ENCODE measurements at places on chromosomes 3 and 15.

DNA sequence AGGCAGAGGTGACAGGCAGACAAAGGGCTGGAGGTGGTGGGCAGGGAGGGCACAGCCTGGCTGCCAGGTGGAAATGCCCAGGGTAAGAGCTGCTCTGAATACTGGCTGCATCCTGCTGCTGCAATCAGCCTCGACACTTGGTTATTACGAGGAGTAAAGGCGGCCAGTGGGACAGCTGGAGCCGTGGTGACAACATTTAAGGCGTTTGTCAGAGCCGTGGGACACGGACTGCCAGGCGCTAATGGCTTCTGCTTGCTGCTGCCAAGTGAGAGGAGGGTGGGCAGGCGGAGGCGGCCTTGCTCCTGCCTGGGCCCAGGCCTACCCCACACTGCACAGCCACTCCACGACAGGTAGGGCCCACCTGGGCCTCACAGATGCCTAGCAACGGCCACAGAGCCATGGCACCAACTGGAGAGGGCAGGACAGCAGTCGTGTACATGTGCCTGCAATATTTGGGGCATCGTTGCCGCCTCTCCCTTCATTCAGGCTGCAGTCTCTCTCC lies 49.2 kb upstream of the TMEM115 start:
- no peak for DNase-seq

DNA sequence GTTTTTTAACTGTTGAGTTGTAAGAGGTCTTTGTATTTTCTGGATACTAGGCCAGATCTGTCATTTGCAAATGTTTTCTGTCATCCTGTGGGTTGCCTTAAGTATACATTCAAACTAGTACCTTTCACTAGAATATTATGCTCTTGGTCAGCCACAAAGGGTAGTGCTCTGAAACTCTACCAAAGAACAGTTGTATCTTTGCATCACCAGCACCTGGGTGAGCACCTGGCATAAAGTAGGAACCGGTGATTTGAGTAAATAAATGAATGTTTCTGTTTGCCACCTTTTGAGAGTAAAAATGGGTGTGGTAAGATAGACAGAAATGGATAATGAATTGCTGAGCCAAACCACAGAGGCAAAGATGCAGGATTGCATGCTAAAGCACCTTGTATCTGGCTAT lies 98.7 kb downstream of the SLCO3A1 start:
- DNase-seq: no peak

DNA sequence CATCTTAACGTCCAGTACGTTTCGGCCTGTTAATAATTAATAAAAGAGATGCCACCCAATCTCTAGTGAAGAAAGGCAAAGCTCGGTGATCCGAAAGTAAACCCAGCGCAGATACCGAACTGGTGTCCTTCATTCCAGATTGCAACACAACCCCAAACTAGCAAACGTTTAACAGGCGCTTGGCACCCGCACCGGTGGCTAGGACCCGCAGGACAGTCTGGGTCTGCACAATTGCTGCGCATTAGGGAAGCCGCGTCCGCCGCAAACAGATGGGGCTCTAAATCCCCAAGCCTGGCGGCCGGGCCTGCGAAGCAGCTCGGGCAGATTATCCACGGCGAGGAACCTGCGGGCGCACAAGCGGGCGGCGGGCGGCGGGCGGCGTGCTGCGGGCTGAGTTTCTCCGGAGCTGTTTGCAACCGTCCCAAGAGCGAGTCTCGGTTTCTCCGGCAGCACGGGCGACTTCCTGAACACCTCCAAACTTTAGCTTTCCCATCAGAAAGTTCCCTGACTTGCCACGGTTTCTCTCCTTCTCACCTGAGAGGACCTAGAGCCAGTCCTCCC lies 112.1 kb upstream of the ICE2 start:
- no peak for DNase-seq

- DNase-seq: no peak
Measured at GRCh38 chr3:73484656-73485248, 140.0 kb downstream of the PDZRN3 start.

GRCh38 chr3:48863122-48863521 lies 15.4 kb upstream of the PRKAR2A start:
- DNase-seq: no peak

DNA sequence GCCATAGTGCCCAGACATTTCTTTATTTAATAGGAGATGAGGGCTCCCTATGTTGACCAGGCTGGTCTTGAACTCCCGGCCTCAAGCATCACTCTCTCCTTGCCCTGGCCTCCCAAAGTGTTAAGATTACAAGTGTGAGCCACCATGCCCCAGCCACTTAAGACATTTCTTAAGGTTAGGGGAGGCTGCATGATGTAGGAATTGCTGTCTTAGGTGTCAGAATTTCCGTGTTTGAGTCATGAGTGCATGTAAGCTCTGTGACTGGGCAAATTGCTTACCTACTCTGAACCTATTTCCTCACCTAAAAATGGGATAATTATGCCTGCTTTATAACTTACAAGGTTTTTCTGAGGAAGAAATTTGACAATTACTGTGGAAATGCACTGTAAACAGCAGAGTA lies 34.2 kb upstream of the SIAH2 start:
- no peak for DNase-seq

DNA sequence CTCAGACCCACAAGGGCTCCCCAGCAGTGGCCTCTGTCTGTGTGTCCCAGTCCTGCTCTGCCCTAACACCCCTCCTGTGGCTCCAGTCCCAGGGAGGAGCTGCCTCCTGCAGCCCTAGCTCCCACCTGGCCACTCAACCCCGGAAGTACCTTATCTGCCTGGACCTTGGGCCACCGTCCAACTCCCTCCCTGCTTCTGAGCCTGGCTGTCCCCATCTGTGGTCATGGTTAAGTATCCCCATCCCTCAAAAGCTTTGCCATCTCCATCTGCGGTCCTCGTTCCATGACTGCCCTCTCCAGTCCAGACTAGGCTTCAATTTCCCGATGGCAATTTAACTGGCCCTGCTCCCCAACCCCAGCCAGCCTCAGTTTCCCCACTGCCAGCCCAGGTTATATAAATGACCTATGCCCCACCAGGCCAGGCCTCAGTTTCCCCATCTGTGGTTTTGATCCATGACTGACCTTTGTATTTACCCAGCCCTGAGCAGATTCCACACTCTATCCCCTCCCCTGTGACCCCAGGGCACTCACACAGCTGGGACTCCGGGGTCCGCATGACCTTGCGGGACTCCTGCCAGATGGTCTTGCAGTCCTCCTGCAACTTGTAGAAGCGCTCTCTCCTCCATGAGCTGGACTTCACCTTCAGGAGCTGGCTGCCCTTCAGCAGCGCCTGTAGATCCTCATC lies 9.6 kb downstream of the PLCD1 start:
- no peak for DNase-seq

- DNase-seq: peak; percentile 8
Measured at GRCh38 chr3:55305696-55306485, 181.2 kb downstream of the WNT5A start.

DNA sequence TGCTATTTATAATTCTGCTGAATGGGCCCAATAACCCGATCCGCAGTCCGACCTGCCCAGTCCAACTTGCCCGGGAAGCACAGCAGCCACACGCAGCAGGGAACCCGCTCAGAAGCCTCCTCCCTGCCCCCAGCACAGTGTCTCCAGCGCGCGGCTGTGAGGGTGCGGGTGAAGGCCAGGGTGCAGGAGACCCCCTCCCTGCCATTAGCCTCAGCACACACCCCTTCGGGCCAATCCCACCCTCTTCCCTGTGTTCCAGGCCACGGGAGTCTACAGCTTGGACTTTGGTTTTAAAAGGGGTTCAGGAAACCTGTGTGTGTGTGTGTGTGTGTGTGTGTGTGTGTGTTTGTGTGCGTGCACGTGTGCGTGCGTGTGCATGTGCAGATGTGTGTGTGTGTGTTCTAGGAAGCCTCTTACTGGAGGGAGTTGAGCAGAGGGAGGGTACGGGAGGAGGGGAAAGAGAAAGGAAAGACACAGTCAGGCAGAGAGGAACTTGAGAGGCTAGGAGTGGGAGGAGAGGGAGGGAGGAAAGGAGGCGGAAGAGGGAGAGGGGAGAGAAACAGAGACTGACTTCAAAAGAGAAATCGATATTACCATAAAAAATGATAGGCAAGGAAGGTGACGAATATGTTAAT lies 34.2 kb downstream of the ATP2B2 start:
- no peak for DNase-seq

- DNase-seq: no peak
Measured at GRCh38 chr15:90344662-90345061, 7.4 kb upstream of the ZNF774 start.

DNA sequence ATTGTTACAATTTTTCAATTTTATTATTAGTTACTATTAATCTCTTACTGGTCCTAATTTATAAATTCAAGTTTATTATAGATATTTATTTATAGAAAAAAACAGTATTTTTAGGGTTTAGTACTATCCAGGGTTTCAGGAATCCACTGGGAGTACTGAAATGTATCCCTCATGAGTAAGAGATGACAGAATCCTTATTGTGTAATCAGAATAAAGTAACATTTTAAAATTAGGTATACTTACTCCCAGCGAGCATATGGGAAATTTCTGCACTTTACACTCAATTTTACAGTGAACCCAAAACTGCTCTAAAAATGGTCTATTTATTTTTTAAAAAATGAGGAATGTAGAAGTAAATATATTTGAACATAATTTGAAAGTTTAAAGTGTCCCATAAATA lies 202.7 kb downstream of the CGGBP1 start:
- no peak for DNase-seq

DNA sequence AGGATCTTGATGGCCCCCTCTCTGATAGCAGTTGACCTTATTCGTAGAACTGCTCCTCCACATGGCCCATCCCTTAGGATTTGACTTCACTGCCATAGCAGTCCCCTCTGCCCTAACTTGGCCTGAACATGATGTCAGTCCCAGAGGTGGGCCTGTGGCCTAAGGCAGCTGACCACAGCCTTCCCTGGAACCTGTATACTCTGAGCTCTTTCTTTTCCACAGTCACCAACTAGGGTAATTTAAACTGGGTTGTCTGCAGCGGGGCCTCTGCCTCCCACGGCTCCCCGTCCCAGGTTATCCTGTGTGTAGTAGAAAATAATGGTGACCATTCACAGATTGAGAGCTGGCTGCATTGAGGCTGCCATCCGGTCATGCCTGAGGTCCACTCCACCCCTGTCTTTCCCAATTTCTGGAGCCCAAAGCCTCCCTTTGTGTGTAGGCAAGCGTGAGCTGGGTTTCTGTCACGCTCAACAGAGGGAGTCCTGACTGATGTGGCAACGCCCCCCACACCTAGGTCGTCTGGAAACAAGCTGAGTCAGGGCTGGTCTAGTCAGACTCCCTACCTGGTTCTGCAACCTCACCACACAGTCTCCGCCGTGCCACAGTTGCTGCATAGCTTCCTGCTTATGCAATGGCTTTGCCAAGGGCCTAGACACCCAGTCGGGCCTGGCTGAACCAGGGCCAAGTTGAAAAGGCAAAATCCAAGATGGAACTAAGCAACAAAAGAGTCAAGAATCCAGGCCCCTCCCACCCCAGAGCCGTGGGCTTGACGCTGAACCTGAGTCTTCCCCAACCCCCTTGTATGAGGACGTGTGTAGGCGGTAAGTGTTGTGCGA lies 284.5 kb downstream of the XXYLT1 start:
- DNase-seq: no peak

- DNase-seq: no peak
Measured at GRCh38 chr3:125156456-125156855, 56.1 kb downstream of the SLC12A8 start.

DNA sequence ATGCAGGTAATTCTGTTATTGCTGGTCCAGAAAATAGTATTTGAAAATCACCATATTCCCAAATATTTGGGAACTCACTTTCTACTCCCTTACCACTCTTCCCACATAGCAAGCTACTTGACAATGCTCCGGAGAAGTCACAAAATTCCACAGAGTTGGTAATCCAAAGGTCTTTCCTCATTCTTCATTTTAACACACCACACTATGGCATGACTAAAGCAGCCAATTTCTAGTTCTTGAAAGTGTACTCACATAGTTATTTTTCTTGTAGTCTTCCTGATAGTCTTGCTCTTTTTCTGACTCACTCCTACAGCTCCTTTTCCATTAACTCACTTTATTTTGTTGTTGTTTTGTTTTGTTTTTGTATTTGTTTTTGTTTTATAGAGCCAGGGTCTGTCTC lies 67.2 kb downstream of the MYO9A start:
- DNase-seq: no peak

GRCh38 chr3:126261037-126261436 lies 80.7 kb upstream of the ALDH1L1 start:
- no peak for DNase-seq

DNA sequence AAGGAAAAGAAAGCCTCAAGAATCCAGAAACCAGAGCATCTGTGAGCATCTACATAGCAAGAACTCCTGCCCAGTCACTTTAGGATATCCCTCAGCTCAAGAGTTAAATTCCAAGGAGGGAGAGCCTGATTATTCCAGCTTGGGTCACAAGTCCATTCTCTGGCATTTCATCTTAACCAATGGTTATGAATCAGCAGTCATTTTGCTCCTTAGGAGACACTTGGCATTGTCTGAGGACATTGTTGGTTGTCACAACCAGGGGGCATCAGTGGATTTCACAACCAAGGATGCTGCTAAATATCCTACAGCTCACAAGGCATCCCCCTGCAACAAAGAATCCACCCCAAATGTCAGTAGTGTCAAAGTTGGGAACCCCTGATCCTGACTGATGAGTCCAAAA lies 51.0 kb upstream of the LMCD1 start:
- DNase-seq: no peak

DNA sequence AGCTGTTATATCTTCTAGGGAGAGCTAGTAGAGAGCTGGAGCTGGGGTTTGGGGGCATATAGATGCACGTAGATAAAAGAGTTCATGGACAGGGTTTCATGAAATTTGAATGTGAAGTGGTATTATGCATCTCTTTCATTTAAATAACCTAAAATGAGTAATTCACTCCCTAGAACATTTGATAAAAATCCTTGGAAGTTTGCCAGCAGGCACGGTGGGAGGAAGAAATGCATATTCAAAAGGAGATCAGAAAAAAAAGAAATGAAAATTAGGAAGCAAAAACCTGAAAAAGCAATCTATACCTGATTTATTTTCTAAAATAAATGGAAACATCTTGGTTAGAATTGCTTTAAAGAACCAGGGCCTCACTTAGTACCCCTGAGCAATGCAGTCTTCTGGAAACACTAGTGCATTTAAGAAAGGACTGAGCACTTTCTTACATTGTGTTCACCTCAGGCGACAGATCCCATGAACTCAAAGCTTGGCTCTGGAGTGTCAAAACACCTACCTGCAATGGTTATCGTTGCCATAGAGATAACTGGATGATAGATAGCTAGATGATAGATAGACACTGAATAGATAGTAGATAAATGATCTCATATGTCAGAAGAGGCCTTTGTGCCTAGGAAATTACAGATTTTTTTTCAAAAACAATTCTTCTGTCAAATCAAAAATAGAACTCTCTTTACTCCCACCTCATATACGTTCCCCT lies 458.6 kb upstream of the THRB start:
- DNase-seq: no peak

DNA sequence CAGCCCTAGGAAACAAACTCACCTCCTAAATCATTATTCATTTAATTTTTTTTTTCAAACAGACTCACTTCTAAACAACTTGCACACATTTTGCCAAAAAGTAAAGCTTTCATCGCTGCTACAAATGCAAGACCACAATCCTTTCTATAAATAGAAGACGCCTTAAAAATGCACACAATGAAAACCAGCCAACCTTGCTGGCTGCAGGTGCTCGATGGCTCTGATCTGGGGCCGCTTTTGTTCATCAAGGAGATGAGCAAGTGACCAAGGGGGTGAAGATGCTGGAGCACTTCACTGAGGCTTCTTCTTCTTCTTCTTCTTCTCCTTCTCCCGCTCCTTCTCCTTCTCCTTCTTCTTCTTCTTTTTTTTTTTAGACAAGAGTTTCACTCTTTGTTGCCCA lies 12.7 kb upstream of the SLC6A6 start:
- no peak for DNase-seq

Measured in astrocyte of the cerebellum (primary cell).